ENCODE measurements at places on chromosomes 12 and 14. TPM values are rescaled to one million over a fixed set of nuclear protein-coding genes. Genes with fewer than 3 reads are reported as not detected.

PRKD1 gene
- 40.5 TPM for total RNA-seq

KLRK1 gene
- total RNA-seq = not detected

KRT2 gene
- not detected for total RNA-seq

ACVR1B gene
- 18.4 TPM for total RNA-seq

RHOJ gene
- total RNA-seq = 5.0 TPM

PRB2 gene
- not detected for total RNA-seq

NGB gene
- total RNA-seq = not detected

ALKBH2 gene
- 12.6 TPM for total RNA-seq

KRT74 gene
- not detected for total RNA-seq

FAM181A gene
- total RNA-seq = not detected

All from smooth muscle cell of the pulmonary artery (primary cell).